ENCODE measurements at places on chromosomes 4 and X.

DNA sequence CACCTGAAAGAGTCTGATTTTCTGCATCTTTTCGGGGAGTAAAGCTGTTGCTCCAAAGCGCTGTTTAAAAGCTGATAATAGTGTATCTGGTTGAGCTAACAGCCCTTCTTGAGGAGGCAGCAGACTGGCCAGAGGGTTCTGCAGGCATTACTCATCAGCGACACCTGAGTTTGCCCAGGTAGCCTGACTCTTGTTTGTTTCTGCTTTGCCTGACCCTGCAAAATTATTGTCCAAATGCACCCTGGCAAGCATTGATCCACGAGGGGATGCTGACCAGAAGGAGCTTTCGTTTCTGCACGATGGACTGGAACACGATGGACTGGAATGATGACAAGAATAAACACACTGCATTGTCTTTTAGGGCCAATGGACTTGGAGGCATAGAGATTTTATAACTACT is 6.2 kb downstream of the CD99 start:
- no peak for DNase-seq

DNA sequence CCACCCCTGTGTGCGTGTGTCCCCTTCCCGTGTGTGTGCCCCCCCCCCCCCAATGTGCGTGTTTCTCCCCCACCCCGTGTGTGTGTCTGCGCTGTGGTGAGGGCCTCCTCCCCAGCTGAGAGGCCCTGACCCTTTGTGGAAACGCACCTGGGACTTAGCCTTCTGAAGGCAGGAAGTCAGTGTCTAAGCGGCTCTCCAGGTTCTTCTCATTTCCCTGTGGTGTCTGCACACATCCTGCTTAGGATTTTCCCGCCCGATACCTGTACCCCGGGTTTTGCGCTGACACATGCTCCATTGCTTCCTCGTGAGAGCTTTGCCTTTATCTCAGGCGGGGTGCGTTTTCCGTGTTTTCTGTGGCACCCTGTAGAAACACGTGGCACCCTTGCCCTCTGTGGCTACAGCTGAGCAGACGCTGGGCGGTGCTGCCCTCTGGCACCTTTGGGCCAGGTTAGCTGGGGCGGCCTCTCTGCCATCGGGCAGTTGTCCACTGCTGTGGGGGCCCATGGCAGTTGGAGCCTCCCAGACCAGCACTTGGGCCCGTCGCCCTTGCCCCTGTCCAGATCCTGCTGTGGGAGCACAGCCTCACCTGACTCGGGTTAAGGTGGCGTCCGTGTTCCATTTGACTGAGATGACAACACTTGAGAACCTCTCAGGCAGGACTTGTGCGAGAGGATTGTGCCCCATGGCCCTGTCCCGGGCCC is 26.3 kb downstream of the MAEA start:
- DNase-seq, result no peak

GRCh38 chrX:76555269-76555668 is 127.8 kb downstream of the MAGEE1 start:
- DNase-seq, result no peak

- no peak for DNase-seq
These were observed 19.5 kb upstream of the TMEM154 start for GRCh38 chr4:152699313-152699712.

DNA sequence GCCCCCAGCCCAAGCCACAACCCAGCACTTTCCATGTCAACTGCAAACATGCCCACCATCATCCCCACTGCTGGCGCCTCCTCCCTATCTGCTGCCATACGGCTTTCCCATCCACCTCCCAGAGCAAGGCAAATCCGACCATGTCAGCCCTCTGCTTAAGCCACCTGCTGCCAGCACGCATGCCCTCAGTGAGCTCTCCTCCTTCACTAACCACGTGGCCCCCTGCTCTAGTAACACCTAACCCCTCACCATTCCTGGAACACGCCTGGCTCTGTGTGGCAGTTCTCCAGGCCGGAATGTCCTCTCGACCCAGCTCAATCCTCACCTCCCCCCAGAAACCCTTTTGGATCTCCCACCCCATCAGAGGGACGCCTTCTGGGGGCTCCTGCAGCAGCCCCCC is 17.4 kb downstream of the BCAP31 start:
- no peak for DNase-seq

DNA sequence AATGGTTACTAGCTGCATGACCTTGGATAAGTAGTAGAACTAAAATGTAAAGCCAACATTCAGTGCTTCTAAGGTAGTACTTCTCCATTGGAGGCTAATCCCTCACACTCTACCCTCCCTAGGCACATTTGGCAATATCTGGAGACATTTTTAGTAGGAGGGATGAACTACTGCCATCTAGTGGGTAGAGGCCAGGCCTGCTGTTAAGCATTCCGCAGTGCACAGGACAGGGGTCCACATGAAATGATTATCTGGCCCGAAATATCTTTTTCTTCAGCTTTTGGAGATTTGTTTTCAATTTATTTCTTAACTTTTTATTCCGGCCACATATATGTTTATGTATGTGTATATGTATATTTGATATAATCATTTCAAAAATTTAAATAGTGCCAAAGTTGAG is 36.0 kb upstream of the SPANXC start:
- no peak for DNase-seq

DNA sequence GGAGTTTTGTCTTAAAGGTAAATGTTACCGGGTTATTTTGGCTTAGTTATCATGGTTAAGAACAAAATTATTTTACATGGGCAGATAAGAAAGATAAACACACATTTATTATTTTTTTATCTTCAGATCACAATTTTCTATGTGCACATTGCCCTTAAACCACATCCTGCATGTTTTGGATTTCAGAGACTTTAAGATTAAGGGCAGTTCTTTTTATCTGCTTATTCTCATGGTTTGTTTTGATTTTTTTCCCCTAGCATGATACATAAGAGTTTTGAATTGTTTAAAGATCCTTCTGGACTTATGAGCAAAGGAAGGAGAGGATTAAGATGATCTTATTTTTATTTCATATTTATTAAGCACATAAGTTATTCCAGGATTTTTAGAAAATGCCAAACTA is 190.1 kb upstream of the BMP3 start:
- no peak for DNase-seq

GRCh38 chr4:126354784-126355183 is 1040.0 kb downstream of the FAT4 start:
- DNase-seq, result no peak

DNA sequence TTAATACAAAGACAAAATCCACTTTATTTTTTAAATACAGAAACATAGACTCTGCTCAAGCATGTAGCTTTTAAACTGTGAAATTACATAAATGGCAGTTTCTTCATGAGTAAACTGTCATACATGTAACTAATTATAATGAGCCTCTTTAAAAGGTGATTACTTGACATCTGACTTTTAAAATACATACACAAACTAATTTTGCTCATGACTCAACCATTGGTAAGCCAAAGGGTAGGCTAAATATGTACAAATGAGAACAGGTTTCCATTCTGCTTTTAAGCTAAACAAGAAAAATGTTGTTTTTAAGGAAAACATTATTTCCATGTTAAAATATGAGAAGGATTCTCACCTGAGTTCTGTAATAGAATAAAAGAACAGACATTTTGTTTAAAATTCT is 27.9 kb downstream of the CAMK2D start:
- no peak for DNase-seq

- no peak for DNase-seq
These were observed 72.1 kb downstream of the PRSS12 start for GRCh38 chr4:118280501-118281218.

- DNase-seq, result no peak
These were observed 28.3 kb upstream of the SERTM2 start for GRCh38 chrX:111483135-111483534.

- no peak for DNase-seq
These were observed 208.7 kb downstream of the PDGFC start for GRCh38 chr4:156762851-156763250.

DNA sequence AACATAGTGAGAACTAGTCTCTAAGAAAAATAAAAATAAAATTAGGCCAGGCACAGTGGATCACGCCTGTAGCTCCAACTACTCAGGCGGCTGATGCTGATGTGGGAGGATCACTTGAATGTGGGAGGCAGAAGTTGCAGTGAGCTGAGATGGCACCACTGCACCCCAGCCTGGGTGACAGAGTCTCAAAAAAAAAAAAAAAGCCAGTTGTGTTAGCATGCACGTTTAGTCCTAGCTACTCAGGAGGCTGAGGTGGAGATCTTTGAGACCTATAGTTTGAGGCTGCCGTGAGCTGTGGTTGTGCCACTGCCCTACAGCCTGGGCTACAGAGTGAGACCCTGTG is 2.5 kb downstream of the DCK start:
- DNase-seq, result no peak

GRCh38 chrX:17206584-17206983 is 168.4 kb upstream of the NHS start:
- no peak for DNase-seq

- no peak for DNase-seq
These were observed 31.6 kb downstream of the TMEM31 start for GRCh38 chrX:103742339-103742738.

DNA sequence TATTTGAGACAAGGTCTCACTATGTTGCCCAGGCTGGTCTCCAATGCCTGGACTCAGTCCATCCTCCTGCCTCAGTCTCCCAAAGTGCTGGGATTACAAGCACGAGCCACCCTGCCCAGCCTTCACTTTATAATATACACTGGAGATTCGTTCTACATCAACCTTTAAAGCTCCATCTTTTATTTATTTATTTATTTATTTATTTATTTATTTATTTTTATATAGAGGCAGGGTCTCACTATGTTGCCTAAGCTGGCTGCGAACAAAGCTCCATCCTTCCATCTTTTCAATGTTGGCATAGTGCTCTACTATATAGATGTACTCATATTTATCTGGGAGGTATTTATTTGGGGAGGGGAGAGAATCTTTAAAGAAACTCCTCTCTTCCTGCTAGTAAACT is 1.7 kb upstream of the KDR start:
- no peak for DNase-seq

- no peak for DNase-seq
These were observed 248.5 kb upstream of the CXXC4 start for GRCh38 chr4:104743215-104743653.

- DNase-seq, result no peak
These were observed 3.1 kb upstream of the TCEANC start for GRCh38 chrX:13649838-13650237.

DNA sequence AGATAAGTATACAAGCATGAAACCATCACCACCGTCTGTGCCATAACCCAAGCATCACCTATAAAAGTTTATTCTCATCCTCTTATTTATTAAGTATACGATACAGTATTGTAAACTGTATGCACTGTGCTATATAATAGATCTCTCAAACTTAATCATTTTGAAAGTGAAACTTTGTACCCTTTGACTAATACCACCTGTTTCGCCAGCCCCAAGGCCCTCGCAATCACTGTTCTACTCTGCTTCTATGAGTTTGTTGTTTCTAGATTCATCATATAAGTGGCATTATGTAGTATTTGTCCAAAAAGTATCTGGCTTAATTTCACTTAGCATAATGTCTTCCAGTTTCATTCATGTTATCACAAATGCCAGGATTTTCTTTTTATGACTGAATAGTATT is 72.1 kb upstream of the DOCK11 start:
- no peak for DNase-seq

DNA sequence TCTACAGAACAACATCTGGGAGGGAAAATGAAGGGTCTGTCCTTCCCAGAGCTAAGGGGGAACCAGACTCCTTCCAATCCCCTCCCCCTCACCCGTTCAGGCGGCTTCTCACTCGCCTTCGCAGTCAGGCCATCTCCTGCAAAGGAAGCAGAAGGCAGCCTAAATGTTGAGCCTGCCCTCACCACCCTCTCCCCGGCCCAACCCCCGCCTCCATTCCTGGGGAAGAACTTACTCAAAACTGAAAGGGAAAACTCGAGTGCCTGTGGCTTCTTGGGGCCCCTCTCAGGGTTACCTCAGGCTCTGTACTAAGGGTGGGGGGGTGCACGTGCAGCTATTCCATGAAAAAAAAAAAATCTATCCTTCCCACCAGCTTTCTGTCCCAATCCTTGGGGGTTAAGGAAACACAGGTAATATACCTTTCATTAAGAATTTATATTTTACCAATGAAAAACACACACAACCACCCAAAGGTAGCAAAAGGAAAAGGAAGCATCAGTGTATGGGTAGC is 2.4 kb downstream of the ZMYM3 start:
- DNase-seq, result no peak

DNA sequence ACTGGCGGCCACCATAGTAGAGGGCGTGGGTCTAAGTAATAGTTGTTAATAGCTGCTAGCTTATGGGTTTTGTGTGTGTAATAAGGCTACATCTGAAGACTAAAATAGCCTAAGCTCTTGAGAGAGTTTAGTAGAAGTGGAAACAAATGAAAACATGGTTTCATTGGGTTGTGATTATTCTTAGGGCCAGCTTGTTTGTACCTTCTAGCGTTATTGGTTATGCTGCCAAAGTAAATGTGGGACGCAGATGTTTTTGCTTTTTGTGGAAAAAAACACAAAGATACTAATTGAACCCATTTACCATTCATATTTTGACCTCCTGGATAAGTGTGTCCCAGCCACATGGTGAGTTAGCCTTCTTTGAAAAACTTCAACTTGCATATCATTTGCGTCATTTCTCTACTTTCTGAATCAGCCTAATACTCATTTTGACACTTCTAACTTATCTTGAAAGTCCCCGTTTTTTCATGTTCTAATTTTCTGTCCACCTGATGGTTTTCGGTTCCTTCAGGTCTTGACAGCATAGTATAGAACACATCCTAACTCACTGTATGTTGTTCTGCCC is 305.3 kb downstream of the FRMPD4 start:
- no peak for DNase-seq

DNA sequence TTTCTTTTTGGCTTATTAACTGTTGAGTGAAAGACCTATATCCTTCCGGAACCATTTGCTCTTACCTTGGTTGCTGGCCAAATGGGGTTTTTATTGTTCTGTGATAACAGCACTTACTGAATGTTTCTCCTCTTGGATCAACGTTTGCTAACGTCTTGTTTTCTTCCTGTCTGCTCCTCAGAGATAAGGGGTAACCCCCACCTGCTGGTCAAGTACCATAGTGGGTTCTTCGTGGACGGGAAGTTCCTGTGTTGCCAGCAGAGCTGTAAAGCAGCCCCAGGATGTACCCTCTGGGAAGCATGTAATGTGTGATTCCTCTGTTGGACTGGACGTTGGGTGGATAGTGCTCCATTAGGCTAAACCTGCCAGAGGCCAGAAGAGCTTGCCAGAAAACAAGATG is 15.3 kb downstream of the BMX start:
- no peak for DNase-seq

- DNase-seq, result no peak
These were observed 89.8 kb downstream of the EIF4E start for GRCh38 chr4:98838977-98839618.

GRCh38 chr4:173477016-173477415 is 53.0 kb downstream of the HAND2 start:
- DNase-seq, result no peak

- no peak for DNase-seq
These were observed 608.0 kb downstream of the TLL1 start for GRCh38 chr4:166481055-166481454.

Measured in type B pancreatic cell (in vitro differentiated cells).